ENCODE measurements at places on chromosomes 11 and 22. TPM values are rescaled to one million over a fixed set of nuclear protein-coding genes. Genes with fewer than 3 reads are reported as not detected.

Gene DCHS1
- 11.1 TPM for total RNA-seq

Gene RFPL3
- total RNA-seq: not detected

Gene MMP12
- not detected for total RNA-seq

Gene MPPED2
- 0.76 TPM for total RNA-seq

Gene OR10W1
- total RNA-seq: not detected

Gene GAS2
- 2.6 TPM for total RNA-seq

Gene CLDN25
- not detected for total RNA-seq

Gene WBP2NL
- total RNA-seq: 0.28 TPM

Gene PHETA2
- 0.30 TPM for total RNA-seq

Gene PANX1
- total RNA-seq: 8.3 TPM

Gene CRYAB
- not detected for total RNA-seq

Gene MS4A6A
- total RNA-seq: not detected

Gene C11orf54
- 9.4 TPM for total RNA-seq

DNA sequence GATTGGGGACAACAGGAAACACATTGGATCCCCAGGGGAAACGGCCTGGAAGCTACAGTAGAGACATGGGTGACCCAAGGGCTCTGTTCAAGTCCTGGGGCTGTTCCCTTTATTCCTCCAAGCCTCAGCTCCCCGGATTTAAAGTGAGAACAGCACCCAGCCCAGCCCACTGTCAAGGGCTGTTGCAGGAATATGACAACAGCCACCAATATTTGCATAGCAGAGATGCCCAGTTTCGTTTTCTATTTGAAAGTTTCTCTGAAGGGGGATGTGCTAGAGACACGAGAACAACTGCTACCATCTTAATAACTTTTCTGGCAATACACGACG lies 81.1 kb upstream of the WNT7B start:
- peak; percentile 44 for DNase-seq

- DNase-seq: no peak
Observed at GRCh38 chr11:1292018-1292643, 17.3 kb downstream of the TOLLIP start.

GRCh38 chr11:106456647-106457046 lies 379.2 kb downstream of the AASDHPPT start:
- DNase-seq: no peak

- DNase-seq: no peak
Observed at GRCh38 chr11:64096835-64097234, 61.1 kb downstream of the FLRT1 start.

- no peak for DNase-seq
Observed at GRCh38 chr11:112554586-112554985, 293.9 kb upstream of the PLET1 start.

DNA sequence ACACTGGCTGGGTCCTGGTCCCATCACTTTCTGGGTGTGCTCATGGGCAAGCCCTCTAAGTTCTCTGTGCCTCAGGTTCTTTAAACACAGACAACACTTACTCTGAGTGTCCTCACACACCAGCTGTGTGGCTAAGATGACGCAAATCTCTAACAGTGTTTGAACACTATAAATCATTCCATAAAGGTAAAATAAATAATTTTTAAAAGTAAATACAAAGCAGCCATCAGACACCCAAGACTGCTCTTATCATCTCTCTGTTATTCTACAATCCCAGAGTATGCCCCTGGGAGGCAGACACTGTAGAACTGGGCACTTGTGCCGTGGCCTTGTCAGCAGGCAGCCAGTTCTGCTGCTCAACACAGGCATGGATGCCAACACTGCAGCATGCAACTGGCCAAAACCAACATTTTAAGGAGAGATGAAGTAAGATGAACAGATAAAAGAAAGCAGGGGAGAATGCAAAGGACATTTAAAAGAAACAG lies 56.8 kb downstream of the RPL27A start:
- no peak for DNase-seq

DNA sequence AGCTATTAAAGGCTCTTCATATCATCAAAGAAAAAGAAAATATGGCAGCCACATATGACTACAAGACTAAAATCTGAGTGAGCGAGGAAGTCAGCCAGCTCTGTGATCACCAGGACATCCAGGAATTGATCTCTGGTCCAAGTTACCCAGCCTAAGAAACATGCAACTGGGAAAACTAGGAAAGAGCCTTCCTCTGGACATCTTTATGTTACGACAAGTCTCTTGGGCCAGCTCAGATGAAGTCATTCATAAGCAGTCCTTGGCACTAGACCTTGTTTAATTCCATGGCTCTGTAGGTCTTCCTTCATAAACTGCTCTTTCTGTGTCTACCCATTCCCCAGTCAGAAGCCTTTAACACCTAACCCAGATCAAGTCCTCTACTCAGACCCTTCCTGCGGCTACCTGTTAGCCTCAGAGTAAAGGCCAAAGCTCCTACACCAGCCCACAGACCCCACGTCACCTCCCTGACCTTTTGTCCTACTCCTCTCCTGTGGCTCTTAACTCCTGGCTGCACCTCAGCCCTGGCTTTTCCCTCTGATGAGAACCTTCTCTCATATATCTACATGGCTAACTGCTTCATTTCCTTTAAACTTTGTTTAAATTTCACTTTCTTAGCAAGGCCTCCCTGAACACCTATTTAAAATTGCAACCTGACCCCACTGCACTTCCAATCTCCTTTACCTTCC lies 134.0 kb downstream of the KIF18A start:
- no peak for DNase-seq

DNA sequence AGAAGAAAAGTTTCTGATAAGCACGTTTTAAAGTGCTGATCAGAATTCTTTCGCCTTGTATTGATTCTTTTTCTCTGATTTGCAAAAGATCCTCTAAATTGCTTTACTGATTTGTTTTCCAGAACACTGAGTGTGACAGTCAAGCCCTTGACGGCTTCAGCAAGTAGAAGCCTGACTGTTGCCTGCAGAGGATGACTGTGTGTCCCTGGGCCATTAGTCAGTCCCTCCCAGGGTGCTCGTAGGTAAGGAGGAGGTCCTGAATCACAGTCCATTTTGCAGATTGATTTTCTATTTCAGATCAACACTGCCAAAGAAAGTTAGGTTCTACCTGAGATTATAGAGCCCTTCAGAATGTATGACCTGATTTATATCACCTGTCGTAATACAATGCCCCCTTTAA lies 38.6 kb upstream of the POGLUT3 start:
- no peak for DNase-seq

- DNase-seq: no peak
Observed at GRCh38 chr11:94424011-94424410, 22.8 kb upstream of the GPR83 start.

GRCh38 chr22:22394591-22394990 lies 114.0 kb downstream of the ZNF280B start:
- DNase-seq: no peak

- DNase-seq: no peak
Observed at GRCh38 chr11:127996825-127997224, 590.5 kb downstream of the ETS1 start.

DNA sequence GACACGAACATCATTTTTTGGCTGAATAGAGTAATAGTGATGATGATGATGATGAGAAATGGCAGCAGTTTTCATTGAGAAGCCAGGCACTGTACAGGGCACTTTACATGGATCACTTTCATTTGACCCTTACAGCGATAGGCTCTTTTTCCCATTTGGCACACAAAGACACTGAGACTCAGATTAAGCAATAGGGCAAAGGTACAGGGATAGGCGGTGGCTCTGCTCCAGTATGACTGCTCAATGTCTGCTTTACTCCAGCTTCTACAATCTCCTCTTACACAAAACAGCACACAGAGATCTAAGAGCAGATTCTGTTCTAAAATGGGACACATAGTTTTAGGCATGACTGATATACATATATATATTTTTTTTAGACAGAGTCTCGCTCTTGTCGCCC lies 40.6 kb downstream of the MPPED2 start:
- DNase-seq: no peak

GRCh38 chr11:27592098-27592780 lies 85.7 kb upstream of the LIN7C start:
- DNase-seq: no peak

DNA sequence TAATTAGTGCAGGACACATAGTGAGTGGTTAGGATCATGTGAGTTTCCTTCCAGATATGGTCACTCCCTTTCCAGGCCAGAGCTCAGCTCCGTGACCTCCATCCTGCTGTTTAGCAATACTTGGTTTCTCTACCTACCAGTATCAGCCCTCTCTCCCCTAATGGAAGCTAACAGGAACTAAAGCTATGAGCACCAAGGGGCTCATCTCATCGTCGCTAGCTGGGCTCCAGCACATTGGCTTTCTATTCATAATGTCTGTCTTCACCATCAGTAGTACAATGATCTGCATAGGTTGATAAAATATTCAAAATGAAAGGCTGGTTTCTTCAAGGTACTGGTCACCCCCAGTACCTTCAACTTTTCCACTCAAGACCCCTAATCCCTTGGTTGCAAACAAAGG lies 2.4 kb upstream of the GALNT18 start:
- DNase-seq: no peak

DNA sequence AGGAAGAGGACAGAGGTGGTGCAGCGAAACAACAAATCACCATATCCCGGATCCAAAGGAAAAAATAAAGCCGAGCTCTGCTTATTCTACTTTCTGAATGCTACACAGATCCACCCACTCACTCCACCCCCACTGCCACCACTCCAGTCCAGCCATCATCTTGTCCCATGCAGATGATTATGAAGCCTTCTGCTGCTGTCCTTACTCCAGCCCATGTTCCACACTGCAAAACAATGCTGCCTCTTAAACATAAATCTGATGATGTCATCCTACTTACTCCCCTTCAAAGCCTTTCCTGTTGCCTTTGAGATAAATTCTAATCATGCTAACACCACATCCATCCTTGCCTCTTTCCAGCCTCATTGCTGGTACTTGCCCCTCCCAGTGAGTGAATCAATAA lies 6.5 kb upstream of the DRD2 start:
- DNase-seq: no peak

GRCh38 chr11:18203723-18204122 lies 31.1 kb downstream of the MRGPRX4 start:
- no peak for DNase-seq

- DNase-seq: no peak
Observed at GRCh38 chr22:45722006-45722405, 50.4 kb downstream of the ATXN10 start.
